ENCODE measurements at places on chromosomes 12 and 14.

DNA sequence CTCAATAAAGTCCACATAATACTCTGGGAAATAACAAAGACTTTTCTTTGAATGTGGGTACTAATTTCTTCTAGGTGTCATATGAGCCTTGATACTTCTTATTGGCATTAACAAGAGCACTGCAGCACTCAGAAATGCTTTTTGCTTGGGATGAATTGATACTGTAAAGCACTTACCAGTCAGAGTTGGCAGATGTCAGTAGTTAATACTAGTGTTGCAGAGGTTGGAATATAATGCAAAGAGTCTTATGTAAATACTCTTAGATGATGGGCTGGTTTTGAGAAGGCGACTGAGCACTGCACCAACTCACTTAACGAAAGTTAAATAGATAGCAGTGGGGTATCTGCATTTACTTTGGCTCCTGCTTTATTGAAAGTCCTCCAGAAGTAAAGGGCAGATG, 25.6 kb upstream of the MBIP start:
- no peak for DNase-seq

DNA sequence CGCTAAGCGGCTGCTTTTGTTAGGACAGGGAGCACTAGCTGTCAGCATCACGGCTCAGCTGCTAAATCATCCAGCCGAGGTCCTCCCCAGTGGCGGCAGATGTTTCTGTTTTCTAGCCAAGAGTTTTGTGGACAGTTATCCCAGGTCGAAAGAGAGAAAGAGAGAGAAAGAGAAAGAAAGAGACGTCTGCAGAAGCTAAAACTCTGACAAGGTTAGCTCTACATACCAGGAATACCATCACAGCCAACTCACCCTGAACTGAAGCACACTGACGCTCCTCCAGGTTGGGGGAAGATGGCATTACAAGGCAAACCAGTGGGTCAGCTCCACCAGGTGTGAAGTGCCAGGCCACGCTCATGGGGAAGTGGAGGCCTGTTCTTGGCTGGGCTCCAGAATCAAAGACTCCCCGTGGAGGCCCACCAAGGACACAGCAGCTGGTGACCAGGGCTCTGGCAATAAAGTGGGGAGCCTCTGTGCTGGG, 64.9 kb upstream of the DICER1 start:
- no peak for DNase-seq

- DNase-seq = no peak
These were observed 187.6 kb downstream of the ETNK1 start for GRCh38 chr12:22812531-22812930.

DNA sequence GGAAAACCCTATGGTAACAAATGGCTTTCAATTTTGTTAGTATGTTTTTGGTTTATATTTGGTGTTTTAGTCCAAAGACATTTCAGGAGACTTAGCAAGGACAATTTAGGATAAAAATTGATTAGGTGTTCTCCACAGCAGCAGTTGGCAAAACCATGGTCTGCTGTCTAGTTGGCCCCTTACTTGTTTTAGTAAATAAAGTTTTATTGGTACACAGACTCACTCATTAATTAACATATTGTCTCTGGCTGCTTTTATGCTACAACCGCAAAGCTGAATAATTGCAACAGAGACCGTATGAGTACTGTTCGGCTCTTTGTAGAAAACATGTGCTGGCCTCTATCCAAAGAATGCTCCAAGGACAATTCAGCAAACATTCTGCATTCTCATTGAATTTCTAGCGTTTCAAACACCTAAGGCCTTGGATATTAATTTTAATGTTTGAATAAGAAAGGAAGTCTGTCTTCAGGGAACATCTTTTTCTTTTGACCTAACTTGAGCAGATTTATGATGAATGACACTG, 77.7 kb downstream of the CCDC92 start:
- no peak for DNase-seq

GRCh38 chr12:105481392-105482300, 151.2 kb downstream of the C12orf75 start:
- no peak for DNase-seq

GRCh38 chr14:102951034-102951433, 28.6 kb downstream of the AMN start:
- DNase-seq = no peak

GRCh38 chr12:130795906-130796305, 43.1 kb downstream of the STX2 start:
- no peak for DNase-seq

DNA sequence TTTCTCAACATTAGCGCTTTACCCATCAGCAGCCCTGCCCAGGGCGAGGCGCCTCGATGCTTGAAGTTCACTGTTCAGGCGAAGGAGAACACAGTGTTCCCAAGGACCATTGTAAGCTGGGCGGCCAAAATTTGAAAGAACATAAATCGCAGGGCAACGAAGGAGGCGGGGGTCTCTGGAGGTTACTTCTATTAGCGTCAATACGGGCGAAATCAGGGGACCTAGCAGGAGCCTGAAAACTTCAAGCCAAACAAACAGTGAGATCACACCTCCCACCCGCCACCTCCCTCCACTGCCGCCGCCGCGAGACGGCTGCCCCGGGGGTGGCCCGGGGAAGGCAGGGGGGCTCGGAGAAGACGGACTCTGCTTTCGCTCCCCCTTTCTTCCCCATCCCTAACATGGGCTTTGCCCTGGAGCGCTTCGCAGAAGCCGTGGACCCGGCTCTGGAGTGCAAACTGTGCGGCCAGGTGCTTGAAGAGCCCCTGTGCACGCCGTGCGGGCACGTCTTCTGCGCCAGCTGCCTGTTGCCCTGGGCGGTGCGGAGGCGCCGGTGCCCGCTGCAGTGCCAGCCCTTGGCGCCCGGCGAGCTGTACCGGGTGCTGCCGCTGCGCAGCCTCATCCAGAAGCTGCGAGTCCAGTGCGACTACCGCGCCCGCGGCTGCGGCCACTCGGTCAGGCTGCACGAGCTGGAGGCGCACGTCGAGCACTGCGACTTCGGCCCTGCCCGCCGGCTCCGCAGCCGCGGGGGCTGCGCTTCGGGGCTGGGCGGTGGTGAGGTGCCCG, at the start of gene PDZRN4:
PDZRN4 (plus strand) TSS at position 263 of the 783 bp plus-strand sequence.
- no peak for DNase-seq

DNA sequence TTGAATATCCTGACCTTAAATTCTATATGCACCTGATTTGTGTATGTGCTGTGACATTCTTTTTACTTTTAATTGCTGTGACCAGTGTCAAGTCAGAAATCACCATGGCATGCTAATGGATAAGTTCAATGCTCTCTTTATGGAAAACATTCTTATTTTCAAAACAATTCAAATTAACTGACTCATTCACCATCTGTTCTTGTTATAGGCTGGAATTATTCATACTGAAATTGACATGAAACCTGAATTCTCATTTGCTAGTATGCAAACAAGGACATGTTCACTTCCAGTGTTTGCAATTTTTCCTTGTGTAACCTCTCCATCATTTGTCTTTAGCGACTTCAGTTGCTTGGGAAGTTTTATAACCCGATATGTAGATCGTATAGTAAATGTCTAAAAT, at the start of gene TAS2R30:
TAS2R30 (minus strand) TSS at position 340 of the 400 bp plus-strand sequence. CDS start 400 bp downstream, outside the sequence.
- DNase-seq = no peak

- DNase-seq = no peak
These were observed 161.2 kb upstream of the RTL1 start for GRCh38 chr14:101064718-101065117.

GRCh38 chr14:98578204-98578603, 693.8 kb downstream of the BCL11B start:
- no peak for DNase-seq

GRCh38 chr12:94208622-94208966, 60.2 kb downstream of the PLXNC1 start:
- no peak for DNase-seq

DNA sequence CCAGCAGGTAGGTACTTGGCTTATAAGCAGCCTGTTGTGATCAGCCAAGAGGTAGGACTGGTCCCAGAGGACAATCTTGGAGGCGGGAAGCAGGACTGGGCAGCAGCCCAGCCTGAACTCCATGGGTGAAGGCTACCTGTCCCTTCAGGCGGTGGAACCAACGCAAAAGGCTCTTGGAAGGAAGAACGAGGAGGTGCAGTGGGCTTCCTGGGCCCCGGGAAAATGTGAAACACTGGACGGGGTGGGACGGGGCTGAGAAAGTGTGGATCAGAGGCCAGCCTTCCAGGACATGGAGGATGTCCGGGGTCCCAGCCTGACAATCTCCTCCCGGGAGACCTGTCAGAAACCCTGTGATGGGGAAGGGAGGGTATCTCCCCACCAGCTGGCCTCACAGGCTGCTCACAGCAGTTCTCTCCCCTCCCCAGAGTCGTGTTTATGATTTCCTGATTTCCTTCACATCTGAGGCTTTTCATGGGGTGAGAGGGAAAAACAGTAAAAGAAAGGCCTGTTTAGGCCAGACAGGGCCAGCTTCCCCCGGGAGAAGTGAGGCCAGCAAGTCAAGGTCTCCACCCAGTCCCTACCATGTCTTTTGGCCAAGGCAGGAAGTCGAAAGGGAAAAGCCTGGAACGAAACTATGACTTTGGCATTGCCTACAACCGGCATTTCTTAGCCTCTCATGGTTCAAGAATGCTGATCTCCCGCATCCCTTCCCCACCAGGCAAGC, 11.3 kb downstream of the CMKLR1 start:
- DNase-seq = no peak

- DNase-seq = no peak
These were observed 6.3 kb downstream of the GPHN start for GRCh38 chr14:66514213-66514612.

DNA sequence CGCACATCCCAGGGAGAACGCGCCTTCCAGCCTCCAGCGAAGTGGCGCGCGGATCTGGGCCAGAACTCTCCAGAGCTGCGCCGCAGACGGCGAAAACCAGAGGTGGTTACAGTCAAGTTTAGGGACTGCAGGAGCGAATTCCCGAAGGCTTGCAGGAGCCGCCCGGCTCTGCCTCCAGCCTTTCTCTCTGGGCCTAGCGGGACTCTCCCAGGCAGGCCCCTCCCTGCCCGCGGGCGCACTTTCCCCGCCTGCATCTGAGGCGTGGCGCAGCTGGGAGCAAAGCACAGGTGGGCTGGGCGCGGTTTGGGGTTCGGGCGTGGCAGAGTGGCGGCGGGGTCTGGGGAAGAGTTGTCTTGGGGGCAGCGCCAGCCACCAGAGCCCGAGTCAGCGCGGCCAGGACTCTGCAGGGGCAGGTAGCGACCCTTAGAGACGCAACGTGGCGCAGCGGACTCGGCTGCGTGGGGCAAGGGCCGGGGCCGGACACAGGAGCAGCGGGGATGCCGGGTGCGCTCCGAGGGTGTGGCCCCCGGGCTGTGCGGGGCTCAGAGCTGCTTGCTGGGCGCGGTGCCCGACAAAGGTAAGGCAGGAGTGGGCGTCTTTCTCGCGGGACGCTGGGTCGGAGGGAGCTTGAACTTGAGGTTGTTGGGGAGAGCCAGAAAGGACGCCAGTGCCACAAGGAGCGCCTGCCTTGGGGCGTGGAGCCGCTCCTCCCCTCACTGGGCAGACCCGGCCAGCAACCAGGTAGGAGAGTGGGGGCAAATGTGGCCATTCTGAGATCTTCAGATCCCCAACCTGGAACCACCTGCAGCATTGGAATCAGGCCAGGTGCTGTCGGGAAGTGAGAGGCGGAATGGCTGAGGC, 1126.0 kb downstream of the AACS start:
- peak; percentile 2 for DNase-seq

DNA sequence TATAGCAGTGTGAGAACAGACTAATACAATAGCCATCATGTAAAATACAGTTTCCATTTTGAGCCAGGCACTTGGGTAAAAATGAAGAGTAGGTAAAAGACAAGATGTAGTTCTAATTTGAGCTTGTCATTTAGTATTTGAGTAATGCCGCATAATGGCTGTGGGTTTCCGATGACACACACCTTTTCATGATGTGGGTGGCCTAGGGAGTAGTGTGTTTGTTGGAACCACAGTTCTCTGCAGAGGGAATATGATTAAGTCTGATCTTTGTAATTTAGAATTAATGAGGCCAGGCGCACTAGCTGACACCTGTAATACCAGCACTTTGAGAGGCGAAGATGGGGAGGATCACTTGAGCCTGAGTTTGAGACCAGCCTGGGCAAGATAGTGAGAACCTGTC, 61.8 kb downstream of the RCOR1 start:
- no peak for DNase-seq

GRCh38 chr14:30292541-30292940, 266.4 kb upstream of the G2E3 start:
- no peak for DNase-seq

DNA sequence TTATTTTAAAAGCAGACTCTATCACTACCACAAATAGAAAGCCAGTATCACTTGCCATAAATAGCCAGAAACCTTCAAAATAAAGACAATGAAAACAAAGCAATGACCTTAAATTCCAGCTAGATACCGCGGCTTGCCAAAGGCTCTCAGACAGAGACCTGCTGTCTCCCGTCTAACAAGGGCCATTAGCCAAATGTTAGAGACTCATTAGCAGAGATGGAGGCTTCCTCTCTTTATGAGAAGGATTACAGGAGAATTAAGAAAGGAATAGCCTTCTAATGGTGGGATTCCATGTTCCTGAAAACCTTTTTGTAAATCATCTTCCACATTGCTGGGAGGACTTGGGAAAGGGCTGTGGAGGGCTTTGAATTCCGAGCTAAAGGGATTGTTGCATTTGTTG, 206.7 kb downstream of the AACS start:
- DNase-seq = no peak

DNA sequence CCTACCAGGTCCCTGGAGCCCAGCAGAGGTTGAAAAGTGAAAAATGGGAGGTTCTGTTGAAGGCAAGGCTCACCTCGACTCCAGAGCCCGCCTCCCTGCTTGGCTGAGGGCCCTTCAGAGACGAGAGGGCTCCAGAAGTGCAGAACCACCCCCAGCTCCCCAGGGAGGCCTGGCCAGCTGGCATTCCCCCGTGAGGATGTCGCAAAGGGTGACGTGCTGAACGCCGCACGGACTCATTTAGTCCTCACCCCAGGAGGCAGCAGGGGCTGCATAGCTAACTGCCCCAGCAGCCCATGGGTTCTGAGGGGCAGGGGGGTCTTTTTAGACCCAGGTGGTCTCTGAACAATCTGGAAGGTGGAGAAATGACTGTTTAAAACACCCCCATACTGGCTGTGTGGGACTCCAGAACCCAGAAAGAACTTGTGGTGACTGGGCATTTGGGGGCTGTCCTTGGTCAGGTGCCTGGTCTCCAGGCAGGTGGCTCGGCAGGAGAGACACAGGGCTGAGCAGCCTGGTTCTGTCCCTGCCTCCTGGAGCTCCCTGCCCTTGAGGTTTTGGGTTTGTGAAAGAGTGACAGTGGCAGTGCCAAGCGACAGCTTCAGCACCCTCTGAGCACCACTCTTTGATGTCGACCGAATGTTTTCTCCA, 32.0 kb downstream of the ANAPC7 start:
- DNase-seq = no peak

DNA sequence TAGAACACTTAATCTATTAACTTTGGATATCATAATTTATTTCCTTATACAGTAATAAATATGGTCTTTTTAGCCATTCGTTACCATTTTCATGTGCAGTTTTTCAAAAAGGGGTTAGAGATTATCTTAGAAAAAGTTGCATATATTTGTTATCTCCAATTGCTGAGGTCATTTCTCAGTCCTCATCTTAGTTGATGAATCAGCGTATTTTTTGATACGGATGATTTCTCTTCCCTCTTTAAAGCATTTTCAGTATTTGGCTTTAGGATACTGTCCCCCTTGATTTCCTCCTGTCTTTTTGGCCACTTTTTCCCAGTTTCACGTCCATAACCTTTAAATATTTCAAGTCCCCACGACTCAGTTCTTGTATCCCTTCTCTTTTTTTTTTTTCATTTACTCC, 21.8 kb downstream of the DNAL1 start:
- no peak for DNase-seq

- DNase-seq = no peak
These were observed 53.8 kb downstream of the VWF start for GRCh38 chr12:6070472-6071257.

Data from renal cortex interstitium (tissue), 15 donors.